ENCODE measurements at places on chromosomes 7 and 10.
A peak's percentile ranks its signal among the peaks of the same experiment; 100 is the strongest.

DNA sequence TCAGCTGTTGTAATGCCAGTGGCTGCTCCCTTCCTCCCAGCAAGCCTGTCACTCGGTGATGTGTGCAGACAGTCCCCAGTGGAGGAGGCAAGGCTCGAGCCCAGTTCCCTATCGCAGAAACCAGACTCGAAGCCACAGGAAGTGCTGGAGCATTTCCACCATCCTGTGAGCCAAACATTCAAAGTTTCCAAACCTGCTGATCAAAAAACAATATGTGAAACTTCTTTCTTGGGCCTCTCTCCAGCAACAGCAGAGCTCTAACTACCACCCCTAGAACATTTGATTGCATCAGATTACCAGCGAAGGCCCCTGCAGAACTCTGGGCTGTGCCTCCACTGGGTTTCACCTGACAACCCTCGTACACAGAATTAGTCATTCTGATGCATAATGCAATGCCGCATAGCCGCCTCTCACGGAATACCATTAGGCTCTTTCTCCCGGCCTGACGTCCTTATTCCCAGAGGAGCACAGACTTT lies 94.0 kb downstream of the ELMO1 start:
- peak; percentile 81 for DNase-seq

DNA sequence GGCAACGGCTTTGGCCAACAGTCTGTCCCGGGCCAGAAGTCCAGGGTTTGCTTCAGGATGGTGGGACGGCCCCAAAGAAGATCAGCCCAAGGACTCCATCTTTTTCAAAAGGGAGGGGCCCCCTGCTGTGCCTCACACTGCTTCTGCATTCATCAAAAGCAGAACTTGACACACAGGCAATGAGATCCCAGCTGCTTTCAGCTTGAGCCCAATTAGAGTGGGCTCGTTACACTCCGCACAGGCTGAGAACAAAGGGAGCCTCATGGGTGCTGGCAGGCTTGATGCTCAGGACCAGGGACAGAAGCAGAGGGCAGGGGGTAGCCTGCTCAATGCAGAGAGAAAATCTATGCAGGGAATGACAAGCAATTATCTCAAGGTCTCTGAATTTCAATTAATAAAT lies 45.5 kb downstream of the VOPP1 start:
- no peak for DNase-seq

GRCh38 chr10:86186633-86187032 lies 180.0 kb downstream of the GRID1 start:
- no peak for DNase-seq

GRCh38 chr7:124723012-124723411 lies 42.6 kb downstream of the GPR37 start:
- no peak for DNase-seq

DNA sequence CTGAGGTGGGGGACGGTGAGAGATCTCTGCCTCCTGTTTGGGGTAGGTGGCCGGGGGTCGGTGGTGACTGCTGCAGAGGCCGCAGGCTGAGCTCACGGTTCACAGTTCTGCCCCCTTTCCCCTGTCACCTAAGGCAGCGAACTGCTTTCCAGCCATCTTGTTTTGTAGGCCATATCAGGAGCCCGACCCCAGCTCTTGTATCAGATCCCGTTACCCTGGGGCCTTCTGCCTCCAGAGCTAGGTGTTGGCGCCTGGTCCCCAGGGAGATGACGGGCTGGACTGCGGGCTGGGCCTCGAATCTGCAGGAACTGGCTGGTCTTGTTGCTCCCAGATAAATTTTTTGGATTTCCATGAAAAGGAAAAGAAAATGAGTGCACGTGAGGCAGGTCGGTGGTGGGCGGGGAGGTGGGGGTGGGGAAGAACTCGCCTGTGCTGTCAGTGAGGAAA lies 183.0 kb downstream of the DNAJB6 start:
- no peak for DNase-seq

DNA sequence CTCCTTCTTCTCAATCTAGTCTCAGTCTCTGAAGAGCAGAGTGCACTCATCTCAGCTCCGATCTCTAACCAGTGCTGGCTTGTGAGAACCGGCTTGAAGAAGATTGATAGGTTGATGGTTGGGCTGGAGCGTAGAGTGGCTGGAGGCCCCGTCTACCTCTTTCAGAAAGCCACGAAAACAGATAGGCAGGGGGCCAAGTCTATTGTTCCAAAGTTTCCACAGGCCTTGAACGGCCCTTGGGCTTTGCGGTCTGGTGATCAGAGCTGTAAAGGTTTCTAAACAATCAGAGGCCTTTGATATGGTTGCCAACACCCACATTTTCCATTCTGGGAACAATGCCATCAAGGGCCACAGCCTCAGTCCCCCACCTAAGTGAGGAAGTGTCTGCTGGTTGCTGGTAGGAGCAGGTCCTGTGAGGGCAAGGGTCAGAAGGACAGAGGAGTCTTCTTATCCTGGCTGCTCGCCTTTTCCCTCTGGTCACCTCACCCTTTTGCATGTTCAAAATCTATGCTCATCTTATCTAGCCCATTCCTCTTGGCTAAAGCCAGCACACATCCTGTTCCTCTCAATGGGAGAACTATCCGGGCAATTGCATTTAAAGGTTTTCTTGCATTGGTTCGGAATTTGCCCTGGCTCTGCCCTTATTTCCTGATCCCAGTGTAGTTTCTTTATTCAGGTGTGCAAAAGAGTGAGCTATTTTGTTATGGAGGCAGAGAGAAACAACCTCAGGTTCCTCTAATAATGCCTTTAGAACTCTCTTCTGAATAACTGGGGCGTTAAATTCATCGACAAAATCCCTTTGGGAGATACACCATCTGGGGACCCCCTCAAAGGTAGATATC lies 70.3 kb upstream of the KMT2E start:
- DNase-seq = peak; percentile 90

DNA sequence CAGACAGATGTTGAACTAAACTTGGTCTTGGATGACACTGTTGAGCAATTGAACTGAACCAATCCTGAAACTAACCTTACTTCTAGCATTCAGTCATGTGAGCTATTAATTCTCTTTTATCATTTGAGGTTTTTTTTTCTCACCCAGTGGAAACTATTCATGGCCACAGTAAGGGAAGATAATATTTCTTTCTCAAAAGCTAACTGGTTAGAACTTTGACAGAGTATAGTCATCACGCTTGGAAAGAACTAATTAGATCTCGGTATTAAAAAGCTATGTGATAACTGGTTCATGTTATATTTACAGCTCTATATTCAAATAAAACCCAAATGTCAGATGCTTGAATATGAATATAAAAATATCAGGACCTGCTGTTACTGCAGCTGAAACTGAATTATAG lies 89.5 kb downstream of the OTUD1 start:
- no peak for DNase-seq

GRCh38 chr7:32347244-32347828 lies 142.8 kb downstream of the LSM5 start:
- DNase-seq = peak; percentile 6

DNA sequence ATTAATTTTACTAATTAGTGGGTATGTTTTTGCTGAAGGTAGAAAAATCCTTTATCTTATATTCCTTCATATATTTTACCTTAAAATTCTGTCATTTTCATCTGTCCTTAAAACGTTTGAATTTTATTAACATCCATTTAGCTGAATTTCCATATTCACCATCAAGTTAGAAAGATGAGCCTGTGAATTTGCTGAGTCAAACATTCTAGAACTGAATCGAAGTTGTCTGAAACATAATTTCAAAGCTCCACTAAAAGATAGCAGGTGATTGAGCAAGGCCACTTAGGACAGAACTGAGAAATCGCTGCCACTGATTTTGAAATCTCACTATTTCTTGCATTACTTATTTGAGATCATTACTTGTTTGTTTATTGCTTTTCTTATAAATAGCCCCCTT lies 17.5 kb downstream of the HGF start:
- DNase-seq = no peak

GRCh38 chr7:7738177-7738576 lies 19.8 kb upstream of the RPA3 start:
- DNase-seq = no peak

DNA sequence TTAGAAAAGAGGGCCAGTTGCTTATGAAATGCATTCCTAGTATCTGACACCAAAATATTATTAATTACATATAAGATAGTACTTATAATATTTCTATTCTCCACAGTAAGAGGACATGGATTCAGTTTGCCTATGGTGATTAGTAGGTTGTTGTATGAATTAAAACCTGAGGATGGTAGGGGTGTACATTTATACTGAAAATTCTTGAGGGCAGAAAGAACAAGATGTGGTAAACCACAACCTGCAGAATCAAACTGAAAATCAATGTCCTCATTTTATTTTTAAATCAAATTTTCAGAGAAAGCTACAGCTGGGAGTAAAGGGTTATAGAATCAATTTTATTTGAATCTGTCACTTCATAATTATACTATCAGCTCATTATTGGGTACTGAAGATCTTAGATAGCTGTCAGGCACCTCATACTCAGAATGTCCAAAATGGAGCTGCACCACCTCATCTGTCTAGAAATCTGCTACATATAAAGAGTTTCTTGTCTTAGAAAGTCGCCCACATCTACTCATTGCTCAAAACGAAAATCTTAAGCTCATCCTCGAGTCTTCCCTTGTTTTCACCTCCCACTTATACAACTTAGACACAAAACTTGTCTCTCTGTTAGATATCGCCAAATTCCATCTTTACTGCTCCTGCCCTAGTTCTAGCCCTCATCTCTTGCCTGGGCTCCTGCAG lies 65.4 kb downstream of the MYO3A start:
- no peak for DNase-seq

GRCh38 chr7:34726221-34726620 lies 68.2 kb downstream of the NPSR1 start:
- no peak for DNase-seq

GRCh38 chr7:20785157-20786048 lies 1.3 kb downstream of the SP8 start:
- no peak for DNase-seq

GRCh38 chr10:118569241-118569881 lies 26.1 kb downstream of the PRLHR start:
- no peak for DNase-seq

DNA sequence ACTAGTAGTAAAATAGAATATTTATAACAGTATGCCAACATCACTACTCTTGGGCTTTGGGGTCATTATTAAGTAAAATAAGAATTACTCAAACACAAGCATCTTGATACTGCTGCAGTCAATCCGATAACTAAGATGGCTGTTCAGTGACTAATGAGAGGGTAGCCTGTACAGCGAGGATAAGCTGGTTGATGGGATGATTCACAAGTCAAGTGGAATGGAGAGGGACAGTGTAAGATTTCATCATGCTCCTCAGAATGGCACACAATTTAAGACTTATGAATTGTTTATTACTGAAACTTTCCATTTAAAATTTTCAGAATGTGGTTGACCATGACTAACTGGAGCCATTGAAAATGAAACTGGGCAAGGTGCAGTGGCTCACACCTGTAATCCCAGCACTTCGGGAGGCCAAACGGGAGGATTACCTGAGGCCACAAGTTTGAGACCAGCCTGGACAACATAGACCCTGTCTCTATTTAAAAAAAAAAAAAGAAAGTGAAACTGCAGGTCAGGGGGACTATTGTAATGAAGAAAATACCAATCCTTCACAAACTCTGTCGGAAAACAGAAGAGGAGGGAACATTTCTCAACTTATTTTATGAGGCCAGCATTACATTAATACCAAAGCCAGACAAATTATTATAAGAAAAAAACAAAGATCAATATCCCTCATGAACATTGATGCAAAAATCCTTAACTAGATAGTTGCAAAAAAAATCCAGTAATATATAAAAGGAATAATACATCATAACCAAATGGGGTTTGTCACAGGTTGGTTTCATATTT lies 11.2 kb downstream of the AVL9 start:
- DNase-seq = peak; percentile 62

- DNase-seq = peak; percentile 87
Measured at GRCh38 chr7:36723951-36724664, at the start of gene AOAH. TSS of gene AOAH (minus strand) at chr7:36724494. CDS start at chr7:36724148, 346 bp downstream.

- DNase-seq = peak; percentile 17
Measured at GRCh38 chr10:35378541-35379210, 42.4 kb downstream of the CCNY start.

DNA sequence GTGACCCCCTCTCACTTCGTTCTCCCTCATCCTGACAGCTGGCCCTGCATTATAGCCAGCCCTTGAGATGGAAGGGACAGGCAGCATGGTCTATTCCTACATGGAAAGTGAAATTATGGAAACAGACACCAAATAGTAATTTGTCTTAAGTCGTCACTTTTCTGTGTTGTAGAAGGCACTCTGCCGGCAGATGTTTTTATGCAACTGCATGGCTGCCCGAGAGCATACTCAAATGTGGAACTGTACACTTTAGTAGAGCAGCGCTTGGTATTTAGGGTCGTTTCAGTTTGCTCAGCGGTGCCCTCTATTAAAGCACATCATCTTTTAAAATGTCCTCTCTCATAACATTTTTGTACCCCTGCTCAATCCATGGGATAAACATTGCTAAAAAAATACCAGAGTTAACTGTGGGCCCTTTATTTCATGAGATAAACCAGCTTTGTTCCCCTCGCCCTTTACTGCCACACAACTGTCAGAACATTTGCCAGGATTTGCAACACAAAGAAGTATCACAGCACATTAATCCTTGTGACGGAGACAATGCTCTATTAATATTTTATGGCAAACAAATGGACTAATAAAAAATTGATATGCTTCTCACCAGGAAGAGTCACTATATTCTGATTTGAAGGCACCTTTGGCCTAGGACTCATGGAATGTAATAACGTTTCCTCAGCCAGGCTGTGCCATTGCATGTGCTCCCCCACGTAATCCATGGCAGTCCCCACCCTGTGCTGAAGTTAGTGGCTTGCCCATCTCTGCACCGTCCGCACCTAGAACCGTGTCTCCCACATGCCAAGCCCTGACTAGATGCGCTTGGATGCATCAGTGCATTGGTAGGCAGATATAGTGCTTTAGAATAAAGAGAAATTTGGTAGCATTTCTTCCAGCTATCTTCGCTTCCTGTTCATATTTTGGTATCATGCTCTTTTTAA lies 221.3 kb downstream of the PAXIP1 start:
- DNase-seq = no peak

- no peak for DNase-seq
Measured at GRCh38 chr10:96585736-96586418, 935 bp downstream of the TM9SF3 start.

- no peak for DNase-seq
Measured at GRCh38 chr7:38283809-38284208, 10.4 kb upstream of the TARP start.

DNA sequence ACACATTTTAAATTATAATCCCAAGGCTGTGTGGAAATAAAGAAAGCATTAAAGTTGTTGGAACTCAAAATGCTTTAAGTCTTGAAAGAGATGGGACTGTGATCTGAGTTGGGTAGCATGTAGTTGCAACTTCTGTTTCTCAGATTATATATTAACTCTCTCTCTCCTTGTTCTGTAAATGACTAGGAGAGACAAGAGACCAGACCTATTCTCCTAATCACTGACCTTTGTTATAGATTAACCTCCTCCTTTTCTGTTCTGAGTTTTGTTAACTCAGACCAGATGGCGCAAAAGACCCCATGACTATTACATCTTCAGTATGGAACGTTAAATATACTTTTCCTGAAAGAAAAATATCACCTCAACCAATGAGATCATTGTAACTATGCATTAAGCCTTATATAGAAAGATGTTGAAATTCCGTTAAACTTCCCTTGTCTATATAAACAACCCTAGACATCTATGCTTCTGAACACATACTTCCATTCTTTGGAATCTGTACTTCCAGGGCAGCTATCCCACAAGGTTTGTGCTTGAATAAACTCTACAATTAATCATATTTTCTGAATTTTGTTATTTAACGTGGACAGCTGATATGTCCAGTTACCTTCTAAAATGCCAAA lies 143.5 kb upstream of the TRIM24 start:
- no peak for DNase-seq

All from stimulated activated naive CD8-positive, alpha-beta T cell treated with anti-CD3 and anti-CD28 coated beads, Interleukin-15, amount 100 ng/mL, for 72 hours (primary cell).